ENCODE measurements at places on chromosomes 3 and 15.

DNA sequence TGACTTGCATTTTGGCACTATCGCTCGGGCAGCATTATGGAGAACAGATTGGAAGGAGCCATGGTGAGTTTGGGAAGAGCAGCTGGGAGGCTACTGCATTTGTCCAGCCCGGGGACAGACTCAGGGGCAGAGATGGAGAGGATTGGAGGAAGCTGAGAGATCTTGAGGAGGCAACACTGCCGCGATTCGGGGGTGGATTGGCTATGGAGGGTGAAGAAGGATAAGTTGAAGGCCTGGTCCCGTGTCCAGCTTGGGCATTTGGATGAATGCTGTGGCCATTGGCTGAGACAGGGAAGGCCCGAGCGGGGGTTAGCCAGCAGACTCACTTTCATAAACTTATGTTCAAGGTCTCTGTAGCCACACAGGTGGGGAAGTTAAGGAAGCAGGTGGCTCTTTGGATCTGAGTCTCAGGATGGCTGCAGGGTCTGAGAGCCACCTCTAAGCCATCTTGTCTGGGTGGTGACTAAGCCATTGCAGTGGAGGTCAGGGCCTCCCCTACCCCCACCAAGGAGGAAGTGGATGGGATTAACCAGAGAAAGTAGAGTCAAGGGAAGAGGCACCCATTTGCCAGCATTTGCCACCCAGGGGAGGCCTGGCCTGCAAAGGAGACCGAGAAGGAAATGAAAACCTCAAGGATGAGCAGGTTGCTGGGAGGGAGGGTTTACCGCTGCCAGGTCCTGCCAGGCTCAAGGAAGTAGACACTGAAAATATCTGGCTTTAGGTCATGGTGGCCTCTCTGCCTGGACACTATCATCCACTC lies 144.0 kb upstream of the TLE3 start:
- DNase-seq = no peak

GRCh38 chr3:67655364-67656121 lies 1.1 kb upstream of the SUCLG2 start:
- DNase-seq = peak; percentile 93

DNA sequence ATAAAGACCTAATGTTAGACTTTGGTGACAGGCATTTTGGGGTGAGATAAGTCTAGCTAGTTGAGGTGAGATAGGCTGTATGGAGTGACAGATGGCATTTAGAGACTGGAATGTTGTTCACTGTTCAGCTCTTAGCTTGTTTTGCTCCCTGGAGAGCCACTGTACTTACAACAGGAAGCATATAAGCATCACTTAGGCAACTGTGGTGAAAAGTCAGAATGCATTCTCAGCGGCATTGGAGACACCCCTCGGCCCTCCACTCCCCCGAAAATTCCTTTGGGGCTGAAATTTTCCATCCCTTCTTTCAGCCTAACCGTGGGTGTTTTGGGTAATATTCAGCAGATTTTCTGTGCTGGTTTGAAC lies 73.4 kb downstream of the SLCO3A1 start:
- DNase-seq = no peak

DNA sequence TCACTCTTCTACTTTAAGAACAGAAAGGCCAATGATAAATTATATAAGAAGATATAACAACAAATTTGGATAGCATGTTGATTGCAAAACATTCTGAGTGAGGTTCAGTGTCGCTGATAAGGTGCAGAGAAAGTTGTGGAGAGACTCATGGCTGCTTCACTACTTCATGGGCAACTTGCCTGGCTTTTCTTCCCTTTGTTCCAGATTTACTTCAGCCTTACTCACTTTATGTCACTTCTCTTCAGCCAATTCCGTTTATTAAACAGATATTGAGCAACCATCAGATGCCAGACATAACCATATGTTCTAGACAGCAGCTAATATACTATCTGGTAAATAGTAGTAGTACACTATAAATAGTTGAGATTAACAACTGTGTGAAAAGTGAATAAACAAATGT lies 150.0 kb upstream of the CHL1 start:
- DNase-seq = no peak

DNA sequence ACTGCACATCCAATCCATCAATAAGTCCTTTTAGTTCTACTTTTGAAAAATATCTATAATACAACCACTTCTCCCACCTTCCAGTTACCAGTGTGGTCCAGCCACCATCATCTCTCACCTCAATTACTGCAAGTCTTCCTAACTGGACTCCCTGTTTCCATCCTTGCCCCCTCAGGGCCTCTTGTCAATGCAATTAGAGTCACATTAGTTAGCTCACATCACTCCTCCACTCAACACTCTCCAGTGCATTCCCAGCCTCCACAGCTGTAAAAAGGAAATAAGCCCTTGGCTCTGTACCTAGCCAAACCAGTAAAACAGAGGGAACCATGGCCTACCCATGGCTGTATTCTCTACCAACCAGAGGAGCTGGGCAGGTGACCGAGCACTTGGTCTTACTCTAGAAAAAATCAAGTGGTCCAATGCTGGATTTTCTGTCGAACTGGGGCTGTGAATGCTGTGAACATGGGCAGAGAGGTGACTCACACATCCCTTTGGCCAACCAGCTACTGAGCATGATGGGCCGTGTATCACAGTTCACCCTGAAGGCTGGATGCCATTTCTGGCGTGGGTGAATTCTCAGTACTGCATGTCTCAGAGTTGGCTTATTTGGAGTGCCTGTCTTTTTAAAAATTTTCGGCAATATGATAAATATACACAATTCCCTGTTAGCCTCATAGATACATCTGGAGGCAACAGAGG lies 62.5 kb upstream of the C15orf61 start:
- no peak for DNase-seq

- peak; percentile 86 for DNase-seq
Observed at GRCh38 chr3:56980798-56981390, 79.6 kb upstream of the SPATA12 start.

DNA sequence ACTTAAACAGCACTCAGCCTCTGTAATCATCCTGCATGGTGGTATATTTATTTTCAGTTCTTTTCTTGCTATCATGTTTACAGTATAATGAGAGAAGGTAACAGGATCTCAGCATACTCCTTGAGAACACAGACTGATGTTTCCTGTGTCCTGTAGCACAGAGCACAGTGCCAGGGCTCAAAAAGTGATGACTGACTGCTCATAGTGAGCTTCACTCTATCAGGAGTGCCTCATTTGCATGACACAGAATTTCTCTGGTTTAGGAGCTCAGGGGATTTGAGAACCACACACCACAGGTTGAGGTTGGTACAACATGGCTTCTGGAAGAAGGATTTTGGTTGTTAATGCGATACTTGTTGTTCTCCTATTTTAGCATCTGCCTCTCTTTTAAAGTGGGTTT lies 68.5 kb upstream of the SLC2A2 start:
- no peak for DNase-seq

- DNase-seq = no peak
Observed at GRCh38 chr3:50134367-50134766, 20.8 kb upstream of the SEMA3F start.

GRCh38 chr3:139306078-139306477 lies 37.7 kb upstream of the MRPS22 start:
- no peak for DNase-seq

DNA sequence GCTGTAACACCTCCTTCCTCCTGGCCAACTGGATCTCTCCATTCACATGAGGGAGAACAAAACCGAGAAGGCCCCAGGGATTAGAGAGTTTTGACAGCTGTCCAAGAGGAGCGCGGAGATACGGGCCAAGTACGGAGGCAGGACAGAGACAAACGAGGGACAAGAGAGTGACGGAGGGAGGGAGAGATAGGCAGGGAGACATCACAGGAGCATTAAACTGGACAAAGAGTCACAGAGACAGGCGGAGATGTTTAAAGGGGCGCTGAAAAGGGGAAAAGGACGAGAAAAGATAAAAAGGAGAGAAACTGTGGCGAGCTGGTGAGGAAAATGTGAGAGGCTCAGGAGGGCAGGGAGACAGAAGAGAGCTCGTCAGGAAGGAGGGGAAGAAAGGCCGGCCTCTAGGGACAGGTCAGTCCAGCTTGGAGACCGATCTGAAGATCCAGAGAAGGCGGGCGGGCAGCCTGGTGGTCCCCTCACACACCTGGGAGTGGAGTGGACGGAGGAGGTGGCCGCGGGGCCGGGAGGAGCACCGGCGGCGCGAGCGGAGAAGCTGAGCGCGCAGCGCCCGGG lies 40.5 kb upstream of the ROPN1 start:
- no peak for DNase-seq

- no peak for DNase-seq
Observed at GRCh38 chr15:62858343-62858742, 184.2 kb upstream of the TPM1 start.

GRCh38 chr15:100836501-100836900 lies 43.1 kb upstream of the ALDH1A3 start:
- DNase-seq = no peak

DNA sequence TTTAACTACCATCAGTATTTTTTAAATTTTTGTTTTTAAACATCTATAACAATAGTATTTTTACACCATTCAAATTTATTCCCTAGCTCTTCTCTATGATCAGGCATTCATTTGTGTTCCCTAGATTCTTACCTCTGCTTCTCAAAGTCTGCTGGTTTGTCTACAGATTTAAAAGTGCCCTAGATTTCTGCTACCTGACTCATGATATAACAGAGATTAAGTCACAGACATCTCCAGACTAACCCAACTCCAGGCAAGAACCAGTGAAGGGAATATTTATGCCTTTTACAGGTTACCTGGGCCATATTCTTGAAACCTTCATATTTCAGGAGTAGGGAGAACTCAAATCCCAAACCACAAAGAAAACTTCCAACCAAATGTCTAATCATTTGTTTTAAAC lies 38.8 kb downstream of the ADAM10 start:
- no peak for DNase-seq

DNA sequence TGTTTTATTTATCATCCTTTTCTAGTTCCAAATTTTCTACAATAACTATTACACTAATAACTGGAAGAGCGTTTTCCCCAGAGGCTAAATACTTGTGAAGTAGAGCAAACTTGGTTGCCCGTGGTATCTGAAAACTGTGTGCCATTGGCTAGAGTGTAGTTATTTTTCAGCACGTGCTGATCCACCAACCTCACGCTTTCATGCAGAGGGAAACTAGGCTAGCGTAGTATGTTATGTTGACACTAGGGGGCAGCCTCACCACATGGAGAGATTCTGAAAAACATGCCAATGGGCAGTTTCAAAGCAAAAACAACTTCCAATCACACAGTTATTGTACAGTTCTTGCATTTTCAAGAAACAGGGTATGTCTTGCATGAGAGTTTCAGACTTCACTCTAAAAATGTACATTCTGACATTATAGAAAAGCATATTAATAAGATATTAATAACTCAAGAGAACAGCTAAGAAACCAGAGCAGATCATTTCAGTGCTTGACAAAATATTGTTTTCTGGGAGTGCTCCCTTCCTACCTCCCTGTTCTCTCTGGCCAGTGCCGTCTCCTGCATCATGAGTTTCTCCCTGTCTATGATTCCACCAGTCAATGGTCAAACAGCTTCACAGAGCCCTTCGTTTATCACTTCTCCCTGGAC lies 39.7 kb downstream of the SPATA12 start:
- peak; percentile 75 for DNase-seq

GRCh38 chr3:54878145-54878544 lies 49.7 kb downstream of the LRTM1 start:
- no peak for DNase-seq

GRCh38 chr3:129936757-129937156 lies 37.8 kb upstream of the TRH start:
- peak; percentile 8 for DNase-seq

- no peak for DNase-seq
Observed at GRCh38 chr15:58444658-58445332, 13.0 kb downstream of the LIPC start.

GRCh38 chr3:181966393-181966792 lies 254.7 kb downstream of the SOX2 start:
- DNase-seq = no peak

- DNase-seq = no peak
Observed at GRCh38 chr3:52406791-52407510, 38.0 kb downstream of the SEMA3G start.

GRCh38 chr3:141796081-141796888 lies 33.1 kb downstream of the GRK7 start:
- DNase-seq = peak; percentile 92

DNA sequence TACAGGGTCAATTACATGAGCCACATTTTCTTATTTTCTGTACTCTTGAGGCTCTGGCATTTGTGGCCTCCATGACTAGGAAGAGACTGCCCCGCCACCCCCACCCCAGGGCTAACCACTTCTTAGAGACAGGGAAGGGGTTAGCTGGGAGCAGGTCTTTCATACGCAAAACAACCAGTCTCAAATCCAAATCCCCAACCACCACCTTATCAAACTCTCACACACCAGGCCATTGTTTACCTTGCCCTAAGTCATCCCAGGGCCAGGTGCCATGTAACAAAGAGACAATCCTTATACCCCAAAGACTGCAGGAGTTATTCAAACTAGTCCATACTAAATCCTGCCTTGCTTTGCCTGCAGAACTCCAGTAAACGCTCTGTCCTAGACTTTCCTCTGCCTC lies 77.8 kb downstream of the B3GNT5 start:
- no peak for DNase-seq

GRCh38 chr3:13415236-13415986 lies 4.7 kb downstream of the NUP210 start:
- DNase-seq = no peak

DNA sequence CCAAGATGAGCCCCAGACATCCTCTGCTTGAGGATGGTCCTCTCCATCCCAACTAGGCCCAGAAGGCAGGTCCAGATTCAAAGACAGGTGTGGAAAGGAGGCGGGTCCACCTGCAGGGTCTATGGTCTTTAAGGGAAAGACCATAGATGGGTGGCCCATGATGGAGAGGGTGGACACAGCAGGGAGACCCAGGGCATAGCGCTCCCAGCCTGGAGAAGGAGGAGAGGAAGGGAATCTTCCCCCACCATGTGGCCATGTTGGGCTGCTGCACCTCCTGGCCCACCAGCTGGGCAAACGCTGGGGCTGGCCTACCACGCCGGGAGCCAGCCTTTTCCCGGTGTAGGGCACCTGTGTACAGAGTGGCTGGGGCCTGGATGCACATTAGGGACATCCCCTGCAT lies 265.2 kb upstream of the TLE3 start:
- DNase-seq = no peak

DNA sequence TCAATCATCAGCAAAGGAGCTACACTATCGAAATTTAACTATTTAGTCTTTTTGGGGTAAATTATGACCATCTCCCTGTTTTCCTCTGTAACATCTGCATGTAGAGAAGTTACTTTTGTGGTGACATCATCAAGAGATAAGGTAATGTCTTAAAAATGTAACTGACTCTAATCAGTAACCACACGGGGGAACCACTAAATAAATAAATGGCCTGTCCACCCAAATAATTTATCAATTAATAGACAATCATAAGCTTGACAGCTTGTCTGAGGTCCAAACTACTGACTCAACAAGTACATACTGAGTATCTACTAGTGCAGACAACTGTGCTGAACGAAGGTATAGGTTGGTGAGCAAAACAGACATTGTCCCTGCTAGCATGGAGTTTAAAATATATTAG lies 219.3 kb downstream of the SLC9A9 start:
- no peak for DNase-seq

DNA sequence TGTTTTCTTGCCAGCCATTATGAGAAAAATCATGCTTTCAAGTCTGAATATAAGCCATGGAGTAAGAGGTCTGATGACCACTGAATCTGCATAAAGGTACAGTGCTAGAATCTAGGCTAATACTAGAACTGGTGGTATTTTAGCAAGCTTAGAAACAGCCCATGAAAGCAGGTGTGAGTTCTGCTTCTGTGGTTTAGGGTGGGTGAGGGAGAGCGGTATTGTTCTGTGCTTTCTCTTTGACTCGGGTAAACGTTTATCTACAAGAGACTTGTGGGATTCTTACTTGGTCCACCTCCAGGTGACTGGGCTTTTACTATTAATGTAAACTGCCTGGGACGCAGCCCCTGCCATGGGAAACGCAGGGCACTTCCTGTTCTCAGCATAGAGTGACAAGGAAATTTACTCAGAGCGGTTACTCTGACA lies 55.2 kb downstream of the PGPEP1L start:
- DNase-seq = peak; percentile 53
